ENCODE measurements at places on chromosomes 5 and 9. TPM values are rescaled to one million over a fixed set of nuclear protein-coding genes. Genes with fewer than 3 reads are reported as not detected.

- DNase-seq, result no peak
Observed at GRCh38 chr9:16611983-16612382, 258.5 kb downstream of the BNC2 start.

- DNase-seq, result no peak
Observed at GRCh38 chr9:89400403-89401116, 82.3 kb downstream of the SECISBP2 start.

DNA sequence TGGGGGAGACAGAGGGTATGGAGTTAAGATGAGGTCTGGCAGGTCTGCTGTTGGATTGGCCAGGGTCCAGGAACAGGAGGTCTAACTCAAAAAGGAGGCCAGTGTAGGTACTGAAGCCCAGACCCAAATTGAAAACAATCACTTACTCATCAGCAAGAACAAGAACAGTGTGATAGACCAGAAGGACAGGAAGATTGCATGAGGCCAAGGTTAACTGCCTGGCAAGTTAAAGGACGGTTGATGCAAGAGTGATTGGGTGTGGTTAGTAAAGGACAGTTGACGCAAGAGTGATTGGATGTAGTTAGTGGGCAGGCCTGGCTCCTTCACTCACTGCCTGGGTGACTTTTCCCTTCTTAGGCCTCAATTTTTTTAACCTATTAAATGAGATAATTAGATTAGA is 132.6 kb downstream of the PDZD2 start:
- no peak for DNase-seq

DNA sequence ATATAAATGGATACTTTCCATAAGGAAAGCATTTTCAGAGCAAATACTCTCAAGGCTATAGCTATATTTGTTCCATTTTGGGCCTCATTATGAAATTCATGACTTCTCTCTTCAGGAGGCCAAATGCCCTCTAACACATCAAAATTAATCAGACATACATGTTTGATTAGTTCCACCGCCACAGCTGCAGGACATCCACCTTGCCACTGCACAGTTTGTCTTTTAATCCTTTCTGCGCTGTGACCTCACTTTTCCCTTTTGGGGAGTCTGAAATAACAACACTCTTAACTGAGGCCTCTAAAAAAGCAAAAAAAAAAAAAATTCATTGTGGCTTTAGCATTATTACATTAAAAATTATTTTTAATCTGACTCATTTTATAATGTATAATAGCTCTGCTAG is 279.1 kb upstream of the CDH12 start:
- DNase-seq, result no peak

GRCh38 chr5:148828511-148829247 is 2.3 kb downstream of the ADRB2 start:
- DNase-seq, result no peak

- DNase-seq, result peak; percentile 71
Observed at GRCh38 chr9:130770679-130771442, 64.2 kb upstream of the ABL1 start.

Gene SSBP2
- 64.3 TPM for polyA plus RNA-seq

Gene NEURL1B
- polyA plus RNA-seq, result 34.7 TPM
